Stimulated activated CD4-positive, alpha-beta T cell treated with anti-CD3 and anti-CD28 coated beads, Interleukin-1b, Interleukin-23, amount 100 ng/mL, for 1 hour (primary cell): ENCODE measurements at places on chromosomes 16 and 17.

- no peak for DNase-seq
Measured at GRCh38 chr16:24717411-24717810, 12.0 kb upstream of the TNRC6A start.

DNA sequence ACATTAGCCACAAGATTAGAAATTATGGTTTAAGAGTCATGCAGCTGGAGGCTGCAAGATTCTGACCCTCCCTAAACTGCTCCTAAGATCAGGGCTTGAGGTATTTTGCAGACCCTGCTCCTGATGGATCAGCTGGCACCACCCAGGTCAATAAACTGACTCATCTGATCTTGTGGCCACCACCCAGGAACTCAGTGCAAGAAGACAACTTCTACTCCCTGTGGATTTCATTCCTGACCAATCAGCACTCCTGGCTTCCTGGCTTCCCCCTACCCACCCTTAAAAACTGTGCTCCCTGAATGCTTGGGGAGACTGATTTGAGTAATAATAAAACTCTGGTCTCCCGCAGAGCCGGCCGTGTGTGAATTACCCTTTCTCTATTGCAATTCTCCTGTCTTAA, 25.0 kb upstream of the MILR1 start:
- DNase-seq, result no peak

DNA sequence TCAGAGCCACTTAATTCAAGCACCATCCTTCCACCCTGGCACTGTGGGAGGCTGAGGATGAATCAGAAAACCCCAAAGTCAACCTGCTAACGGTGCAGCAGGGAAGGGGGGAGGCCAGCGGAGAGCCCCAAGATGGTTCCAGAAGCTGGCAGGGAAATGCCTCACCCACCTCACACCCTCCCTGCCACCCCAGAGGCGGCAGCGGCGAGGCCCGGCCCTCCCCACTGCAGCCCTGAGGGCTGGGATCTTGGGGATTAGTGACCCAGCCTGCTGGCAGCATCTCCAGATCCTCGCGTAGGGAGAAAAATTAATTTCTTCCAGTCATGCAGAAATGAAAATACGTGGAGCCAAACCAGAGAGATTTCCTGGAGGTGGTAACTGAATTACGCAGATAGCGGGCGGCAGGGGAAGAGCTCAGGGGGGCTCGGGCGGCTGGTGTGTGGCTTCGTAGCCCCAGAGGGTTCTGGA, 38.2 kb downstream of the CBFA2T3 start:
- no peak for DNase-seq

DNA sequence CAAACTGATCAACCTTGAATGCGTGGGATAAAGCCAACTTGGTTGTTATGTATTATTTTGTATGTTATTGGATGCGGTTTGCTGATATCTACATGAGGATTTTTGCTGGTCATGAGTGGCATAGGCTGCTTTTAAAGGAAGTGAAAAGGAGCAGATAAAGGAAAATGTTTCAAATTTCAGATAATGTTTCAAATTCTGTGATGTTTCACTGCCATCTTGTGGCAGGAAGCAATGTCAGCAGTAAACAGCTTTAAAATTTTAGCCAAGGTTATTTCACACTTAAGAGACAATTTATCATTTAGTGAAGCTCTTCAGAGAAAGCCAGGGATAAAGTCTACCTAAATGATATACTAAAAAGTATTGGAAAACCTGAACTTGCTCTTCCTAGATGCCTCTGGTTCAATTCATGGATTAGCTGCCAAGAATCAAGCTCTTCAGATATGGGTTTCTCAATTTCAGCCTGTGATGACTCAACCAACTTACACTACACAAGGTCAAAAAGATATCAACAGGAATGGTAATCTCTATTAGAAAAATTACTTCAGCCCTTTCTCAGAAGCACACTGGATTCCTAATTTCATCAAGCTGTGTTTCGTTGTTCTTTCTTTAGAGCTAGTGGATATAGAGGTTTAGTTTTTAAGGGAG, 136.0 kb upstream of the C17orf78 start:
- no peak for DNase-seq

GRCh38 chr16:19781226-19781625, 63.2 kb downstream of the IQCK start:
- no peak for DNase-seq

DNA sequence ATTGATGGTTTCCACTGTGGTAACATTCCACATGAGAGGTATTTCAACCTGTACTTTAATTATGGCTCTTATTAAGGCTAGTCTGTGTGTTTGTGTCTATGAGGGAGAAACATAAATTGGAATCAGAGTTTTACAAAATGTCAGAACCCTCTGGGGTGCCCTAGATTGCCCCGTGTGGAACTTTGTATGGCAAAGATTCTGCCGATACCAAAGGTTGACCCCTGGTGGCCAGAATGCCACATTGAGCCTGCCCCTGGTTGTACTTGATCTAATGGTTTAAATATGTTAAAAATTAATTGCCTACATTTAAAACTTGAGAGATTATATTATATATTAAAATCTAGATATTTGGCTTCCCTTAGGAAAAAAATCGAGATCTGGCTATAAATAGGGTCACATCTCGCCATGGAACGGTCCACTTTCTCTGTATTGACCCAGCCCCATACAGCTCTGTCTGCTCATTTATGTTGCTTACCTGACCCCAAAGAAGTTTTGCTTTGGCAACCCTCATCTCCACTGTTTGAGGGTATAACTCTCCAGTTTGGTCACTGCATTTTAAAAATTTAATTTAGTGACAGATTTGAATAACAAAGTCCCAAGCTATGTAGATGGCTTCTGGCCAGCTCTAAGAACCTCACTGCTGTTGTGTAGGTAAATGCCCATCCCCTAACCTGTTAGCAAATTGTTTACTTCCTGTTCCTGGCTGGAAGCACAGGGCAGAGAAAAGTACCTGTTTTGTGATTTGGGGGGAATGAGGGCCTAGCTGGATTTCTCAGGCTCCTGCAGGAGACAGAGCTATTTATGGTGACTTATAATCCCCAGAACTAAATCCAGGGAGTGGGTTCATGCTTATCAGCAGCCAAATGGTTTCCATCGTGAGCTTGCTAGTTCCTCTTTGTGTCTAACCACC, 95.0 kb downstream of the PLCG2 start:
- DNase-seq, result no peak

GRCh38 chr17:11302401-11303186, 61.6 kb downstream of the SHISA6 start:
- no peak for DNase-seq

- DNase-seq, result no peak
Measured at GRCh38 chr16:25198021-25198420, 18.7 kb upstream of the AQP8 start.

- no peak for DNase-seq
Measured at GRCh38 chr17:77738751-77739531, 219.6 kb upstream of the TNRC6C start.

DNA sequence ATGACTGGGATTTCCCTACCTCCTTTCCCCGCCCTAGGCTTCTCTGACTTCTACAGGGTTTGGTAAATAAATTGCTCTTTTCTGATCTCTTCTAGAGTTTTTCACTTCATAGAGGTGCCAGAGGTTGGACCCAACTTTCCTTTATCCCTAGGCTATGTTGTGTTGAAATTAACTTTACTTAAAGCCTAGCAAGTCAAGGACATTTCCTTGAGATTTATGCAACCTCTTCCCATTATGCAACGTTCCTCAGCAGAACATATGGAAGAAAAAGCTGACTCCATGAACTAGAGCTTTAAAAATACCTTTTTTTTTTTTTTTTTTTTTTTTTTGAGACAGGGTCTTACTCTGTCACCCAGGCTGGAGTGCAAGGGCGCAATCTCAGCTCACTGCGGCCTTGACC, 15.5 kb downstream of the MPO start:
- no peak for DNase-seq

- no peak for DNase-seq
Measured at GRCh38 chr16:55000595-55000994, 69.9 kb downstream of the IRX5 start.

- DNase-seq, result no peak
Measured at GRCh38 chr17:39359994-39360393, 41.4 kb downstream of the FBXL20 start.

DNA sequence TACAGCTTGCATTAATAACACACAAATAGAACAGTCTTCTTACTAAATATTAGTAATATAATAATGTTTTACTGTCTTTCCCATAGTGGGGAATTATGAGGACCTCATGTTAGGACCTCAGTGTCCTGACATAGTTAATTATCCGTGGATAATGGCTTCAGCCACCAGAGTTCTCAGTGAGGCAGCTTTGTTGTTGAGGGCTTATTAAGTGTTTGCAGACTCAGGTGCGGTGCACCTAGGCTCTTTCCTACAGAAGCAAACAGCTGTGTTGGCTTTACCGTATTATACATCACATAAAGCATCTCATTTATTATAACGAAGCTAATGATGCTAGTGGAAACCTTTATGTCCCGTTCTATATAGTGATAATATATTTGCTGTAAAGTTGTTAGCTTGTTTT, 246.7 kb downstream of the FTO start:
- no peak for DNase-seq

DNA sequence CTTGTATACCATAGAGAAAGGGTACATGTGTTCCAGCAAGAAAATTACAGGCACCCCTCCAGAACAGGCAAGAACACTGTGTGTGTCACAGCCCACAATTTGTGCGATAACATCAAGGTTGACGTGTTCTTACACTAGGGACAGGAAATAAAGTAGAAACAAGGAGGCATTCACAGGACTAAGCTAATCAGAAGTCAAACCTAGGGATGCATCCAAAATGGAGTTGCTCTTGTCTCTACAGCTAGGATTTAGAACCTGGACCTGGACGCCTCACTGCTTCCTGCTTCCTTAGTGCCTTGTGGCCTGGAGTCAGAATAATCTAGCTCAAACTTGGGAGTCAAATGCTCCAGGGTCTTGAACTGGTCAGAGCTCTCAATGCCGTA, 41.3 kb downstream of the GINS3 start:
- no peak for DNase-seq

- no peak for DNase-seq
Measured at GRCh38 chr17:20159406-20160069, 150.4 kb downstream of the SPECC1 start.

- no peak for DNase-seq
Measured at GRCh38 chr17:1958134-1958881, 66.8 kb downstream of the RTN4RL1 start.

GRCh38 chr17:57852092-57852954, 2.5 kb upstream of the MRPS23 start:
- DNase-seq, result no peak

DNA sequence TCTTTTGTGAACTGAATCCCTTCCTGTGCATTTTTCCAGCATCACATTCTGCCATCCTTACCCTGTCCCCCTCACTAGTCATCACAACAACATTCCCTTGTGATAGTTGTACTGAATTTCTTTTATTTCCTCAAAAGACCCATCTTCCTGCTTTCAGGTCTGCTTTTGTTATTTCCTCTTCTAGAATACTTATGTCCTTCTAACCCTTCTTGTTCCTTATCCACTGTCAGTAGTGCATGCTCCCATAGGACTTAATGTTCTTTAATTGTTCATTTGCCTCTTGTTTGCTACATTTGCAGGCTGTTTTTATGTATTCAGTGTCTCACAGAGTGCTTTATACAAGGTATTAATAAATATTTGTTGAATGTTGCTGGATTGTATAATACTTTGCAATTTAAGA, 73.0 kb downstream of the BCAS3 start:
- no peak for DNase-seq

DNA sequence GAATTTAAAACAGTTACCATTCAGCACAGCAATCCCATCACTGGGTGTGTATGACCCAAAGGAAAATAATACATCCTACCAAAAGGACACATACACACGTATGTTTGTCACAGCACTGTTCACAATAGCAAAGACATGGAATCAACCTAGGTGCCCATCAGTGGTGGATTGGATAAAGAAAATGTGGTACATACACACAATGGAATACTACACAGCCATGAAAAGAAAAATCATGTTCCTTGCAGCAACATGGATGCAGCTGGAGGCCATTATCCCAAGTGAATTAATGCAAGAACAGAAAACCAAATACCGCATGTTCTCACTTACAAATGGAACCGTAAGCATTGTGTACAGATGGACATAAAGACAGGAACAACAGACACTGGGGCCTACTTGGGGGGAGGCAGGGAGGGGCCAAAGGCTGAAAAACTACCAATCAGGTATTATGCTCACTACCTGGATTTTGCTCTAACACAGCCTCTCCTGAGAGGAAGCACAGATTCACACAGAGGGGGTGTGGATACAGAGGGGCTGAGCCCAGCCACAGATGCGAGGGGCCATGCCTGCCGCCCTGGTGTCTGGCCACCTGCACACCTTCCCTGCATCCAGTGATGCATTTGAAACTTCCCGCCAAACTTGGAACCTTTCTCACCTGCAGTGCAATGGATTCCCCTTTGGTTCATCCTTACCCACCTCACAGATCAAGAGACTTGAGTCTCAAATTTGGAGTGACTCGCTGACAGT, 55.9 kb downstream of the USP22 start:
- no peak for DNase-seq

DNA sequence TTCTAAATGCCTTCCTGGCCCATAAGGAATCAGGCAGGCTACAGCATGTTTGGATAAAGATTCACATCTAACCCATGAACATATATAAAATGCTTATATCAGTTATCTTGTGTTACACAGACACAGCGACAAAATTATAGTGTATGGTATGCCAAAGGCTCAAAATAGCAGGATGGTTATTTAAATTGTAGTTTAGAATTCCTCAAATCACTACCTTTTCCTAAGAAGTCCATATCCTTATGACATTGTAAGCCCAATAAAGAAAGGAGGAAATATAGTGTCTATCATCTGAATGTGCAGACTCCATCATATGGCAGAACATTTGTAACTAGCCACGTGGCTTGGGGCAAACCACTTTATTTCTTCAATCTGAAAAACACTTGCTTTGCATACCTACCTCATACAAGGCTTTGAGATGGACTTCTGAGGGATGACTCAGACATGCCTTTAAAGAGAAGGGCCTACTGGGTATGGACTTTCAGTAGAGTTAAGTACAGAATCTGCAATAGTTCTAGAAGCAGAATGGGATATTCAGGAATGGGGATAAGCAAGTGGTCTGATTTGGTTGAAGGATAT, 12.1 kb upstream of the DHX8 start:
- DNase-seq, result no peak

DNA sequence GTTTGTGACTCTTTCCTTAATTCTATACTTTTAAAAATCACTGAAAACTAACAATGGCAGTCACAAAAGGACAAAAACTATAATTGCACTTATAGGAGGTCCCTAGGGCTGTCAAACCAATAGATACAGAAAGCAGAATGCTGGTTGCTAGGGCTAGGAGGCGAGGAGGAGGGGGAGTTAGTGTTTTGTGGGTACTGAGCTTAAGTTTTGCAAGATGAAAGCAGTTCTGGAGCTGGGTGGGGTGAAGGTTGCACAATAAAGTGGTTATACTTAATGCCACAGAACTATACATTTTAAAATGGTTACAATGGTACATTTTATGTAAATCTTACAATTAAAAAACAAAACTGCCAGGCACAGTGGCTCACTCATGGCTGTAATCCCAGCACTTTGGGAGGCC, 27.3 kb downstream of the NUBP1 start:
- no peak for DNase-seq
